ENCODE measurements at places on chromosomes 5 and 9.

GRCh38 chr5:123545506-123545905 is 33.5 kb downstream of the CSNK1G3 start:
- peak; percentile 23 for DNase-seq

DNA sequence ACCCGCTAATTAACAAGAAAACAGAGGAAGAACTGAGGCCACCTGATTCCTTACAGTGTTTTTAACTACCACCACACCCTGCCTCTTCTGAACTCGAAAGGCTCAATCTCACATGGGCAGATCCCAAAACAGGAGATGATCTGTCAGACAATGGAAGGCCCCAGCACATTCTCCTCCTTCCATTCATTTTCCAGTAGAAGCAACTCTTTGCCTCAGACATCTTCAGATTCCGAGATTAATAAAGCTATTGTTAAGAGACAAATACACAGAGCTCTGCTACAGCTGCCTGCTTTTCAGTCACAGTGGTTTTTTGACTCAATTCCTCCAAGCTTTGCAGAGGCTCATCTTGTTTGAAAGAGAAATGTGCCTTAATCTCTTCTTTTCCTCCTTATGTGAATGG is 127.2 kb upstream of the ADAMTSL1 start:
- DNase-seq, result no peak

DNA sequence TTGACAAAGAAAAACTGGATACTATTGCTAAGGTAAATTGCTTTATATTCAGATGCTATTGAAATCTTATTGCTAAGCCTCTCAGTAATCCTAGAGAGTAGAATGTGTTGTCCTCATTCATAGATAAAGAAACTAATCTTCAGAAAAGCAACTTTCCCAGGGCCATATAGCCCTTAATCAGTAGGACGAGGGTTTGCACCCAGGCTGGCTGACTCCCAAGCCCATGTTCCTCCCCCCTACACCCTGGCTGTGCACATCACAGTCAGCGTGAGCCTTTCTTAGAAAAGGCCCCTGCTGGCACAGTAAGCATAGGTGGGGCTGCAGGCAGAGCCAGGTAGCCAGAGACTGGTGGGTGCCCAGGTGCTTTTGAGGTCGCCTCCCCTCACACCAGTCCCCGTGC is 15.8 kb upstream of the GLIPR2 start:
- no peak for DNase-seq

- DNase-seq, result no peak
Observed at GRCh38 chr9:72703574-72703973, 182.2 kb downstream of the TMC1 start.

- no peak for DNase-seq
Observed at GRCh38 chr5:33679791-33680190, 212.0 kb downstream of the ADAMTS12 start.

DNA sequence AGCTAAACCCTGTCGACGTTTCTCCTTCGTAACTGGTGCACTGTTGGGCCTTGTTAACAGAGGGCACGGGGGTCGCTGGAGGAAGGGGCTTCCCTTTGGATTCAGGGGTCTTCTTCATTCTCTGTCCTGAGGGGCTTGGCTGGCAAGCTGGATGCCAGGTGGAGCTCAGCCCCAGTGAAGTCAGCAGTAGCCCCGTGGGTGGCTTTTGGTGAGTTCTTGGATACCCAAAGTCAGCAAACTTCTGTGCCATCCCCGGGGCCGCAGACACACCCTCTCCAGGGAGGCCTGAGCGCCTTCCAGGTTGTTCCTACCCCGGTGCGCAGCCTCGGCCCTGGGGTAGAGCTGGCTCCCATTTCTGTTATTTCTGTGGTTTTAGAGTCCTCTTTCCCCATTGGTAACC is 12.3 kb upstream of the OBP2A start:
- no peak for DNase-seq

DNA sequence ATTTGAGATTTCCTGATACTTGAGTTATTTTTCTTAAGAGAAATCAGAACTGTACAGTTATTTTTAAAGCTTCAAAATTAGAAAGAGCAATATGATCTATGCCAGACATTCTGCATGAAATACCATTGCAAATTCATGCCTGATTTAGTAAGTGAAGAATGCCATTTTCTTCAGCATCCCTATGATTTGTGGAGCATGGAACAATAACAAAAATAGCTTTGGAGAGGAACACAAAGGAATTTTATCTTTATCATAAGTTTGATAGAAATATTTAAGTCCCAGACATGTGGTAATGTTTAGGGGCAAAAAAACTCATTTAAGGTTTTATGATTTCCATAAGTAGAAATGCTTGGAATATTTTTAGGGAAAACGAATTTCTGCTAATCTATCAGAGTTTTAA is 1863.4 kb downstream of the EFNA5 start:
- DNase-seq, result no peak

DNA sequence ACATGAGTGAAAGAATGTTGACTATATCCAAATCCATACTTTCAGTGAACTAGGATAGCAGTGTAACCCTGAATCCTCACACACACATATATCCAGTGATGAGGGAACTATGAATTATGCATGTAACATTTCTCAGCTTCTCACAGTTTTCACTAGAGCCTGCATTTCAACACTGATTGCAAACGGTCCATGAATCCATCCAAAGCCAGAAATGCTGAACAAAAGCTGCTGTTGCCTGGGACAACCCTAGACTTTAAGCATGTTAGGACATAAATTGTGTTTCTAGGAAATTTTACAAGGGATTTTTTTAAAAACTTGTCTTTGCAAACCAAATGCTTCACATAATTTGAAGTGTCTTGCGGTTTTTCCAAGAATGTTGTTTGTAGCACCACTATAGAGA is 2010.0 kb upstream of the WWC1 start:
- DNase-seq, result no peak
